IMR-90 (cell line): ENCODE measurements at places on chromosomes 2 and 18. TPM values are rescaled to one million over a fixed set of nuclear protein-coding genes. Genes with fewer than 3 reads are reported as not detected.

GRCh38 chr2:179861416-179862067, at the start of gene ZNF385B:
Gene ZNF385B (minus strand): TSS chr2:179861612.
- peak; percentile 5 for DNase-seq
- H3K27ac ChIP-seq = no peak within 1 kb of the TSS

GRCh38 chr18:45850021-45850420, 24.5 kb downstream of the SIGLEC15 start:
- peaks cover 35% of the 10 kb centered on the region for H3K36me3 ChIP-seq
- H3K27ac ChIP-seq = no peak overlapping the region
- DNase-seq = no peak
- no peaks in the 10 kb centered on the region for H3K27me3 ChIP-seq
- no peak overlapping the region for H3K4me3 ChIP-seq

DNA sequence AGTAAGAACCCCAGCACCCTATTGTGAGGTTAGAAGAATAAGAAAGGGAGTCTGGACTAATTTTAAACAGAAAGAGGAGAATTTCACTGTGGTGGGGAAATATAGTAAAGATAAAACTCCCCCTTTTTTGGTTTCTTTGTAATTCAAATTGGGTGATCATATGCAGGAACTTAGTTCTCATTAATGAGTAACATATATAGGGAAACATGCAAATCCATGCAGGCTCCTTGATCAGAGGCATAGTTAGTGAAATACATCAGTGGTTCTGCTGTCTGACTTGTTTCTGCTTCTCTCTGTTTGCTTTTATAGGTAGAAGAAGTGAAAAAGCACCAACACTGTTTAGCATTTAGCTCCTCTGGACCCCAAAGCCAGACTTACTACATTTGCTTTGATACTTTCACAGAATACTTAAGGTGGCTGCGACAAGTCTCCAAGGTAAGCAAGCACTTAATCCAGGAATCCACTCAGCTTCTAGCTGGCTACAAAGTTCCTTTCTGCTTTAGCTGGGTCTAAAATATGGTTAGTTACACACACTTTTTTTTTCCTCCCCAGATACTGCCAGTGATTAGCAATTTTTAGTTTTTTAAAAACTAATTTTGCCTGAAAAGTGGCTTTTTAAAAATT, 123.2 kb downstream of the PHLPP1 start:
- no peak for DNase-seq
- H3K27me3 ChIP-seq = no peaks in the 10 kb centered on the region
- no peak overlapping the region for H3K4me3 ChIP-seq
- H3K27ac ChIP-seq = no peak overlapping the region

DNA sequence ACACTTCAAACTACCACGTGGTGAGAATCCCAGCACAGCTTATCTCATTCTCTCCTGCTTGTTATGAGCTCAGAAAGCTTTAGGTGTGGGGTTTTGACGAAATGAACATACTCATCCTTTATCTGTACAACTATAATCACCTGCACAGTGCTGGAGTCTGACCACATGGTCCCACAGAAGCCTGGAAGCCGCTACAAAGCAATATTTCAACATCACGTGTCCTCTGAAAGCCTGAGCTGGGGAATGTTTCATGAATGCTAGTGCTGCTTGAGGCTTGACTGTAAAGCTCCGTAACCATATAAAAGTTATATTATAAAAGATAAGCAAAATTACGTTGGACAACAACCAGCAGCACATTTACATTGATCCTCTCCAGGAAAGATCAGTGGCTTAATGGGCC, 43.9 kb downstream of the PIEZO2 start:
- H3K27ac ChIP-seq = no peak overlapping the region
- H3K36me3 ChIP-seq = no peaks in the 10 kb centered on the region
- peaks cover 10% of the 10 kb centered on the region; the same call in 1 of the 2 replicates for H3K4me1 ChIP-seq
- peaks cover 6% of the 10 kb centered on the region; the same call in 1 of the 2 replicates for H3K27me3 ChIP-seq

DNA sequence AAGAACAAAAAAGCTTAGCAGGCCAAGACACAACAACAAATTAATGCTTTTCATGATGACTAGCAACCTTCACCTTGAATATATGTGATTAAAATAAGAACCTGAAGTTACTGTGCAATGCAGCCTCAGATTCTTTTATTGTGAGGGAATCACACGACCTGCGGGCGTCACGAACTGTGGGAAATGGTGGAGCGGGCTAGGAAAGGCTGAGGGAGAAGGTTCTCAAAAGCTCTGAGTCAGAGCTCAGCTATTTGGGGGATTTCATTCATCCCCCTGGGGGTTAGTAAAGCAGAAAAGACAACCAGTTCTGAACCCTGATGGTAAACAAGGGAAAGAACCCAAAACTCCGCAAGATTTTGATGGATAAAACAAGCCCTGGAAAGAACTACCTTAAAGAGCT, 89.3 kb upstream of the NCKAP5 start:
- no peaks in the 10 kb centered on the region for H3K27me3 ChIP-seq
- peak; percentile 41 for DNase-seq
- H3K36me3 ChIP-seq = no peaks in the 10 kb centered on the region
- H3K4me1 ChIP-seq = peaks cover under 1% of the 10 kb centered on the region; the same call in 1 of the 2 replicates
- no peak overlapping the region for H3K27ac ChIP-seq
- no peak overlapping the region for H3K4me3 ChIP-seq

GRCh38 chr2:64399521-64399920, 54.4 kb upstream of the LGALSL start:
- peaks cover 10% of the 10 kb centered on the region; the same call in 1 of the 2 replicates for H3K4me1 ChIP-seq
- no peak overlapping the region for H3K27ac ChIP-seq
- peaks cover 9% of the 10 kb centered on the region for H3K27me3 ChIP-seq
- no peaks in the 10 kb centered on the region for H3K36me3 ChIP-seq

DNA sequence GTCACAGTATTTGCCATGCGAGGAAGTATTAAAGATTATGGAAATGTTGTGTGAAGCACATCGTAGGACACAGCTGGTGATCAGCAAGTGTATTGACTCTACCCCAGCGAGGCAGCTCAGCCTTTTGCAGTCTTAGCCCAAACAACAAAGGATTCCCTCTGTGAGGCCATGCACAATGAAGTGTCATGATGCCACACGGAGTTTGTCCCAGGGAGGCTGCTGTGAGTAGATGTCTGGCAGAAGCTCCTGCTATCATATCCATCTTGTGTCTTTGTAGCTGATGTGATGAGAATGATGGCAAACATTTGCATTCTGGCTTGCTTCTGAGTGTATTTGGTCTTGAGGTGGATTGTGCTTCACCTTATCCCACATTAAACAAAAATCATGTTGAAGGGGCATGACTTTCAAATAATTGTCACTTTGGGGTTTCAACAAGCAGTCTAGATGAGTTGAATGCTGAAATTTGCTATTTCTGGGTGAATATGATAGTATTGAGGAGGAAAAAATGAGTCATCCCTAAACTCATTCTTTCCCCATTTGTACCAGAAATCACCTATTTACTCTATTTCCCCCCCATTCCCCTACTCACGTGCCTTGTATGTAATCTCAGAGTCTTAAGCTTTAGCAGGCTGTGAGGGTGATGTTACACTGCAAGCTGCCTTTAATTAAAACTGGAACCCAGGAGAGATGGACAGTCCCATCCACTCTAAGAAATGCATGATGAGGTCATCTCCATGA, 273.5 kb downstream of the RNF144A start:
- DNase-seq = no peak
- no peaks in the 10 kb centered on the region for H3K27me3 ChIP-seq
- no peaks in the 10 kb centered on the region for H3K36me3 ChIP-seq

Gene DSG1
- not detected in 2 replicates for total RNA-seq

Gene APCDD1
- 0.83 and 1.1 TPM in 2 replicates for total RNA-seq

Gene TLX2
- total RNA-seq = not detected in 2 replicates
